Activated CD4-positive, CD25-positive, alpha-beta regulatory T cell treated with anti-CD3 and anti-CD28 coated beads, Interleukin-2, amount 50 U/mL, for 24 hours (primary cell): ENCODE measurements at places on chromosomes 16 and 17.

GRCh38 chr16:57100445-57100844 is 8.1 kb downstream of the CPNE2 start:
- no peak for ATAC-seq

DNA sequence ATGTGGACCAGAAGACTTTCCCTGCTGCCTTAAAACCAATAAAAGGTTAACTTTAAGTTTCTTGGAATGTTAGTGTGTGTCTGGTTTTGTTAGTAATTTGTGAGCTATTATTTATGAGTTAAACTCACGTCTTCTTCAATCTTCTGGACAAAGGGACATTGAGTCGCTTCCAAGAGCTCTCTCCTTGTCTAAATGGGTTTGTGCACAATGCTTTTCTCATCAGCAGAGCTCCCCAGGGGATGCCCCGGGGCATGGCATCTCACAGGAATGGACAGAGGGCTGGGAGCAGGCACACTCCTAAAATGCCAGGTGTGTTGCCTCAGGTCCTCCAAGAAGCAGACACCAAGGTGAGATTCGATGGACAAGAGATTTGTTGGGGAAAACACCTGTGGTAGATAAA is 90.5 kb downstream of the RGS9 start:
- ATAC-seq, result no peak

DNA sequence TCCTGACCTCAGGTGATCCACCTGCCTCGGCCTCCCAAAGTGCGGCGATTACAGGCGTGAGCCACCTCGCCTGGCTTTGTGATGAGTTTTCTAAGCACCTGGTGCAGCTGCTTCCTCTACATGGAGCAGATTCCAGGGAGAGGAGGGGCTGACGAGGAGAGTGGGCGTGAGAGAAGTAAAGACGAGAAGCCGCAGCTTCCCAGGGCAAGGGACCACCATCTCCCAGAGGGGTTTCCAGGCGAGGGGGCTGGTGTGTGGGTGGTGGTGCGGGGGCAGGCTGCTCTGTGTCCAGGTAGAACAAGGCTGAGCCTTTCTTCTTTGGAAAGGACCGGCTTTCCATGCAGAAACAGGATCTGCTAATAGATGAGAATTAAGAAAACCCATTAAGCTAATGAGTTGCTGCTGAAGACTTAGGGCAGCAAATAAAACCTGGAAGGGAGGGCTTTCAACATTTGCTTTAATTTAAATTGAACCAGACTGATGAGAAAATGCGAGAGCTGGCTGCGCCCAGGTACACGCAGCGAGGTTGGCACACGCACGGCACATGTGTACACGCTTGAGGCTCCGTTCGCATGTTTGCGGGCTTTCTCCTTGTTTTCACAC is 236.7 kb downstream of the RBFOX3 start:
- ATAC-seq, result no peak

GRCh38 chr17:65453204-65453931 is 108.1 kb downstream of the AXIN2 start:
- ATAC-seq, result no peak

DNA sequence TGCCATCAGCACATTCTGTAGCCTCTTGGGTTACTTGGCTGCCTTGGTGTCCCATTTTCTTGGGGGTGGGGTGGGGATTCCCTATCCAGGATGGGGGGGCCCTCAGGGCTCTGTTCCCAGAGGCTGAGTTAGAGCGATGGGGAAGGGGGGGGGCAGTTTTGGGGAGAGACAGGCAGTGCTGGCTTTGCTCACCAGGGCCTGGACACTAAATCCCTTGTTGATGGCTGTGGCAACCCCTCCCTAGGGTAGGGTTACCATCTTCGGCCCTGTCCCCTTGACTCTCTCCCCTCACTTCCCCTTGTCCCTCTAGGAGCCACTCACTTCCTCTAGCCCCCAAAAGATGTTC is 660 bp upstream of the ATP2A1 start:
- no peak for ATAC-seq

- ATAC-seq, result no peak
These were observed 68.8 kb downstream of the SHISA6 start for GRCh38 chr17:11309850-11310249.

- no peak for ATAC-seq
These were observed 176.3 kb upstream of the ASIC2 start for GRCh38 chr17:33469421-33469820.

- ATAC-seq, result no peak
These were observed 113.1 kb downstream of the IRX3 start for GRCh38 chr16:54173490-54173889.

- peak; percentile 25 for ATAC-seq
These were observed 21.0 kb downstream of the PMM2 start for GRCh38 chr16:8818504-8819270.

- ATAC-seq, result no peak
These were observed 6.0 kb upstream of the MRPL38 start for GRCh38 chr17:75910699-75911098.
